Central memory CD4-positive, alpha-beta T cell (primary cell): ENCODE measurements at places on chromosomes 5 and 9.
A peak's percentile ranks its signal among the peaks of the same experiment; 100 is the strongest.

GRCh38 chr5:56480705-56481427, 247.7 kb upstream of the ANKRD55 start:
- peak; percentile 43 for DNase-seq

DNA sequence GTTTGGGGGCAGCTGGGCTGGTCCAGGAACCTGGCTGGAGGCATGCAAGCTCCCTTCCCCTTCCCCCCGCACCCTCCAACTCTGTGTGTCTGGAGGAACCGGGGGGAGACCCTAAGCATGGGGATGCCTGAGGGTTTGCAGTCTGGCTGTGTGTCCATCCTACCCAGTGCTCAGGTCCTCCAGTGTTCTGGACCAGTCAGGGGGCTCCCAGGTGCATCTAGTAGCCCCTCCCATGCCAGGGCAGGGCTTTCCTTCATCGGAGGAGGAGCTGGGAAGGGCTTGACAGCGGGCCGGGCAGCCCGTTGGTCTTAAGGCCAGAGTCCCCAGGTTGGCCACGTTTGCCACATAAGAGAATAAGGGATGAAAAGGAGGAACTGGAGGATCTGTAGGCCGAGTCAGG, 62.6 kb upstream of the IGFBPL1 start:
- DNase-seq = no peak

DNA sequence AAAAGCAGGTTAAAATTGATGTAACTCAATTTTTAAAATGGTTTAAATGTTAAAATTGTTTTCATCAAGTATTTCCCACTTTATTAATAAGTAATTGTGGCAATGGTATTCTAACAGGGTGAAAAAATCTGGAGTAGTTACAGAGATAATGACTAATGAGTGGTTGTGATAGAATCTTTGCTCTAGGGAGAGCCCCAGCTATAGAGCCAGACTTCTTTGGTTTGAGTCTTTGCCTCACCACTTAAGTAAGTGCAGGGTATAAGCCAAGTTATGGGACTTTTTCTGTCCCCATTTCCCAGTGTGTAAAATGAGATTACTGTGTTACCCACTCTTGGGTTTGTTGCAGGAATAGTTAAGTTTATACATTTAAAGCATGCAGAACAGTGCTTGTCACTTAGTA, 158.1 kb downstream of the FER start:
- no peak for DNase-seq

GRCh38 chr5:136012041-136012804, 16.6 kb upstream of the TGFBI start:
- no peak for DNase-seq

- no peak for DNase-seq
These were observed 3.1 kb downstream of the OLFM1 start for GRCh38 chr9:135090547-135090946.

GRCh38 chr5:41681840-41682239, 171.4 kb upstream of the PLCXD3 start:
- DNase-seq = no peak

DNA sequence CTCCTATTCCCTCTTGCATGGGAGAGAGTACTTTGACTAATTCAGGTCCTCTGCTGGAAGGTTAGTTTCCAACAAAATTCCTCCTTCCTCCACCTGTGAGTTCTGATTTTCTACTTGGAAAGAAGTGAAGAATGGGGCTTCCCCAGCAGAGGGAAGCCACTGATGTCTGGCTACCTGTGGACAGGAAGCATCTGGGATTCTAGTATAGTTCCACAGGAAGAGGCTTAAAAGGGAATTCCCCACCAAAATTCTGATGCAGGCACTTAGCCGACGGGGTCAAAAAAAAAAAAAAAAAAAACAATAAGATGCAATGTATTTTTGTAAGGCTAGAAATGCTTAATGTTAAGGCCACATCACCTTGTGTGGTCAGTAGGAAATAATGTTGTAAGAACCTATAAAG, 33.4 kb downstream of the PCDHGC5 start:
- DNase-seq = no peak

DNA sequence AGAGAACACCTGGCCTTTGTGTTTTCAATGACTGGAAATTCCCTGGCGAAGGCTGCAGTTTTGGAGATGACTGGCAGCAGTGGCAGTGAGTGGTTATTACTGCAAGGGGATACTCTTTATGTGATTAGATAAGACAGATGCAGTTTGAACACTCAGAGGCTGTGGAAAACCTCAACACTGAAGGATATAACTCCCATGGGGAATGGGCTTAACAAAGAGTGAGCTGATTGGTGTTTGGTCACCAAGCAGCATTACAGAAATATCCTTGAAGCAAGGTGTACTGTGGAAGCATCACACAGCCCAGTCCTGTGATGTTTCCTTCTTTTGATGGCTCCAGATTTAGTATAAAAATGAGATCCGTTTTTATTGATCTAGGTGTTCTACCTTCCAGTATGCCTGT, 490.7 kb upstream of the PTPRD start:
- no peak for DNase-seq

GRCh38 chr5:31221001-31221400, 27.5 kb downstream of the CDH6 start:
- DNase-seq = no peak

- DNase-seq = peak; percentile 46
These were observed 19.2 kb upstream of the SHB start for GRCh38 chr9:38088006-38088925.

- no peak for DNase-seq
These were observed 303.5 kb downstream of the TRIM32 start for GRCh38 chr9:116990592-116990991.

DNA sequence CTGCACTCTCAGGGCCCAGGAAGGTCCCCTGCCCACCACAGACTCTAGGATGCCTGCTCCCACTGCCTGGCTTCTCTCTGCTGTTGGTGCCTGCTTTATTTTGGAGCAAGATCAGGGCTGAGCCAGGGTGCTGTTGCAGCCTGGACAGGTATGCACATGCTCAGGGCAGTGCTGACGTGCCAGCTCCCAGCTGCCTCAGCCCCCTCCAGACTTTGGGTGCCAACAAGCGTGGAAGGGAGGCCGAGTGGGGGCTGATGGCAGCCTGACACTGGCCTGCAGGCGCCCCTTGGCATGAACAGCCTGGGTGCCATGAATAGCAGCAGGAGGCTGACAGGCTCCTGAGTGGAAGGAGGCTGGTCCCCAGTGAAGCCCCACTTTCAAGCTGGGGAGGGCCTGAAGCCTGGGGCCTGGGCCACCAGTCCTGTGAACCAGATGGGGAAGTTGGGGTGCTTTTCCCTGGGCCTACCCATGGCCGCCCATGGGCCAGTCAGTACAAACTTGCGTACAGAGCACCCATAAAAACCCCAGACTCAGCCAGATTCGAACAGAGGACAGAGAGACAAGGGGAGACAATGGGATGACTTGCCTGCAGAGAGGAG, 6.8 kb downstream of the AMBP start:
- DNase-seq = no peak

DNA sequence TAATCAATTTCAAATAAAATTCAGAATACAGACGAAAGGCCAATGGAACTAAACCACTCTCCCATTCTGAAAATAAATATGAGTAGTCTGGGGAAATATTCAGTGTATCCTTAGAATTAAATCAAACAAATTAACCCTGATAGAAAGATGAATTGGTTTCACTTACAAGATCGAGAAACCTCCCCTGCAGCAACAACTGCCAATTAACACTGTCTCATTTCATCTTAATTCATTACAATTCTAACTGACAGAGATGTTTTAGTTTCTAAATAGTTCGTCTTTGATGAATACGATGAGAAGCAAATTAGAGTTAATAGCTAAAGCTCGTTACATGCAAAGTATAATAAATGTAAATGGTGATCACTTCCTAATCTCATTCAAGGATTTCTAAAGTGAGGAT, 247.1 kb downstream of the EDIL3 start:
- DNase-seq = no peak

- no peak for DNase-seq
These were observed 25.9 kb upstream of the TXN start for GRCh38 chr9:110282018-110282738.

GRCh38 chr9:98342820-98343210, 87.4 kb upstream of the TBC1D2 start:
- no peak for DNase-seq

DNA sequence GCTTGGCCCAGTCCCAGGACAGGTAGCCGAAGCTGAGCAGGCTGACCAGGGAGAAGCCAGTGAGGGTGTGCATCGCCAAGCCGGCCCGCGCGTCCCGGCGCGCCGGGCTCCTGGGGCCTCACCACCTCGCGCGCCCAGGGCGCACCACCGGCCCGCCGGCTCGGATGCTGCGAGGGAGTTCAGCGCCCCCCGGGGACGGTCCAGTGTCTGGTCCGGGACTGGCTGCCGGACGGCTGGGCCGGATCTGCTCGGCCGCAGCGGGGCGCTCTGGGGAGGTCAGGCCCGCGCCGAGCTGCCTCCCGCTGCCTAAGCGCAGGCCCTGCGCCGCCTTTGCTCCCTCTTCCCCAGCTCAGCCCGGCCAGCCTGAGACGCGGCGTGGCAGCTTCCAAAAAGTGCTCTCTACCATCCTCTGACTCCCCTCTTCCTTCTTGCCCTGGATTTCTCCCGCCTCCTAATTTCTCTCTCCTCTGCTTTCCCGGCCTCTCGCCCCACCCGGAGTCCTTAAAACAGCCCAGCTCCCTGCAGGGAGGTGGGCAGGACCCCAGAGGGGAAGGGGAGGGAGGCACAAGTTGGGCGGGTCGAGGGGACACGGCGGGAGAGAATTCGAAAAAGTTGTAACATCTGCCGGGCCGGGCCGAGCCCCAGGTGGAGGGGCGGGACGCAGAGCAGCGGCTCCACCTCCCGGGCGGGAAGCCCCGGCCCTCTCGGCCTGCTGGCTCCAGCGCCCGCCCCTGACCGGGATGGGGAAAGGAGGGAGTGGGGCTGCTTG, at the start of gene ARSI:
ARSI (minus strand) TSS at position 605 of the 769 bp plus-strand sequence; CDS start at position 73, 532 bp downstream.
- no peak for DNase-seq

DNA sequence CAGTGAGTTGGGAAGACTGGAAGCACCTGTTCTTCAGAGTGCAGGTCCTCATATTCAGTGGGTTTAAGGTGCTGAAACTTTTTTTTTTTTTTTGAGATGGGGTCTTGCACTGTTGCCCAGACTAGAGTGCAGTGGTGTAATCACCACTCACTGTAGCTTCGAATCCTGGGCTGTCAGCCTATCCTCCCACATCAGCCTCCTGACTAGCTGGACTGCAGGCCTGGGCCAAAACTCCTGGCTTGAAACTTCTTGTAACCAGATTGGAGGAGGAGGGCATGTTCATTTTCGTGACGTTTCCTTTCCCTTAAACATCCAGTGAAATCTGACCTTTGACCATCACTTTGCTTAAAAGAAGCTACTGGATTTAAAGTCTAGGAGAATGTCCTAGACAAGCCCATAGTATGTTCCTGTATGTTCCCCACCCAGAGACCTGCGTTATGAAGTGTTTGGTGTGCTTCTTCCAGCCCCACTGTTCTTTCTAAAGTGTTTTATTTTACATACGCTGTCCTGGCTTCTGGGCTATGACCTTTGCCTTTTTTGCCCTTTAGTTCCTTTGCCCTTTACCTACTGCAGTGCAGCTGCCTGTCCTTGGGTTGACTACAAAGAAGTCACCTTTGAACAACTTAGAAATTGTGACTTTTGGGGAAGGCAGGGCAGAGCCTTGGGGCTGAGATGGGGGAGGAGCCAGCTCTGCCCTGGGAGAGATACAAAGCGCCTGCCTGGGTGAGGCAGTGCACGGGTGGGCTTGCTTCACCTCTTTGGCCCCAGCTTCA, 18.4 kb downstream of the TENT4A start:
- DNase-seq = no peak

- no peak for DNase-seq
These were observed 73.1 kb upstream of the FST start for GRCh38 chr5:53407373-53407772.

GRCh38 chr5:96616801-96617200, 45.4 kb upstream of the CAST start:
- no peak for DNase-seq
